ENCODE measurements at places on chromosomes 16 and 17.

DNA sequence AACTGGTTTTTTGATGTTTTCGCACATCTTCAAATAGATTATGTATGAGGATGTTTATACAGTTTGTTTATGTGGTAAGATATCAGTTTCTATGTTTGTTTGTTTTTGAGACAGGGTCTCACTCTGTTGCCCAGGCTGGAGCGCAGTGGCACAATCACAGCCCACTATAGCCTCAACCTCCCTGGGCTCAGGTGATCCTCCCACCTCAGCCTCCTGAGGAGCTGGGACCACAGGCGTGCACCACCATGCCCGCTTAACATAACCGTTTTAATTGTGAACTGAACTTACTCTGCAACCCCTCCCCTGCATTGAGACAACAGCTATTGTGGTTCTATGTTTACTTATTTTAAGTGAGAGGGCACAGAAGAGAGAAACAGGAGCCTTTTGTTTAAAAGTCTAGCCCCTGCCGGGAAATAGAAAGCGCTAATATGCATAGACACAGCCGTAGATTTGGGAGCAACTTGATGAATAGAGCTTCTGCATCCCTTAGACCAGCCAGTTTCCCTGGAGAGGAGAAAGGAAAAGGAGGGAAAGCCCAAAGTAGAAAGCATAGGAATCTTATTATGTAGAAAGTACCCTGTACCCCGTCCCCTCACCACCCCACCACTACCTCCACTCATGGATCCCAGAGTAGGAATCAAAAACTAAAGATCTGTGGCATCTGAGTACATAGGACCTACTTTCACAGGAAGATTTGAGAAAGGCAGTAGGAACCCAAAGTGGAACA is 19.6 kb upstream of the APPBP2 start:
- DNase-seq, result no peak

GRCh38 chr16:61214780-61215179 is 821.5 kb downstream of the CDH8 start:
- no peak for DNase-seq

DNA sequence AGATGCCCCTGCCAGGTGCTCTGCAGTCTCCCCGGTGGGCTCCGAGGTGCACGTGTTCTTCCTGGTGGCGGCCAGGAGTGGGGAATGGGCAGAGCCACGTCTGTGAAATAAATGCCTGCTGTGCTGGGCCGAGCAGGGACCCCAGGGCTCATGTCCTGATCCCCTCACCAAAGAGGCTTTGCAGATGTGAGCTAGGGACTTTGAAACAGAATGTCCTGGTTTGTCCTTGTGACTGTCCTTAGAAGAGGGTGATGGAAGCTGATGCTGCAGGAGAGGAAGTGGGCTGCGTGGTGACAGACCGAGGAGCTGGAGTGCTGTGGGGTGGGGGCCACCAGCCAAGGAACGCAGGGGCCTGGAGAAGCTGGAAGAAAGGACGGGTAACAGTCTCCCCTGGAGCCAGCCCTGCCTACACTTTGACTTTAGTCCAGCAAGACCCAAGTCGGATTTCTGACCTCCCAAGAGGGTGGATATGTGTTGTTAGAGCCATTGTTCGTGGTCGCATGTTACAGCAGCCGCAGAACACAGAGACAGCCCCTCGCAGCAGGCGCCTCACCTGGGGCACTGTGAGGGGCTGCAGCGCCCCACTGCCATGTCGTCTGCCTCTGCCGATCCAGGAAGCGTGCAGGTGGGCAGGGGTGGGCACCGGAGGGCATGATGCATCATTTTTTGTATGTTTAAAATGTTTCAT is 217.9 kb upstream of the CIBAR2 start:
- no peak for DNase-seq

DNA sequence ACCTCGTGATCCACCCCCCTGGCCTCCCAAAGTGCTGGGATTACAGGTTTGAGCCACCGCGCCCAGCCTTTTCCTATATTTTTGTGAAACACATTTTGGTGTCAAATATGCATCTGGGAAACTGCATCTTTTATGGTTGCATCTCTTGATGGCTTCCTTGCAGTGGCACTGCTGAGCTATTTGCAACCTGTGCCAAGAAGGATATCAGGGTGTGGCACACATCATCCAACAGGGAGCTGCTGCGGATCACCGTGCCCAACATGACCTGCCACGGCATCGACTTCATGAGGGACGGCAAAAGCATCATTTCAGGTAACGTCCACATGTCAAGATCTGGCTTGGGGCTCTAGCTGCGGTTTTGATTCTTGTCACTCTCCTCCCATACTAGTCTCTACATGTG is 16.8 kb upstream of the USP43 start:
- DNase-seq, result no peak

- no peak for DNase-seq
These were observed 68.8 kb upstream of the HSBP1 start for GRCh38 chr16:83738923-83739503.

- peak; percentile 67 for DNase-seq
These were observed 1.2 kb upstream of the FOXF1 start for GRCh38 chr16:86508947-86509758.

DNA sequence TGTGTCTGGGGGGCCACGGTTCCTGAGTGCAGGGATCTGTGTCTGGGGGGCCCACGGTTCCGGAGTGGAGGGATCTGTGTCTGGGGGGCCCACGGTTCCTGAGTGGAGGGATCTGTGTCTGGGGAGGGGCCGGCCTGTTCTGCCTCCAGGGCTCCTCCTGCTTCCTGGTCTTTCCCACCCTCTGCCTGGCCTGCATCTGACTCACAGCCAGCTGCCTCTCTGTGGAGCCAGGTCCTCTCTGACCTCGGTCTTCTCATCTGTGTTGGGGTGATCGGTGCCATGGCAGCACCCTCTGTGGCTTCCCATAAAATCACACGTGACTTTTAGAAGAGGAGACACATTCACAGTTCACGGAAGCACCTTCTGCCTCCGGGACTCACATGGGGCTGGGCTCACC is 50.3 kb downstream of the ZFPM1 start:
- peak; percentile 14 for DNase-seq

- no peak for DNase-seq
These were observed 77.6 kb upstream of the GSE1 start for GRCh38 chr16:85535352-85536072.

DNA sequence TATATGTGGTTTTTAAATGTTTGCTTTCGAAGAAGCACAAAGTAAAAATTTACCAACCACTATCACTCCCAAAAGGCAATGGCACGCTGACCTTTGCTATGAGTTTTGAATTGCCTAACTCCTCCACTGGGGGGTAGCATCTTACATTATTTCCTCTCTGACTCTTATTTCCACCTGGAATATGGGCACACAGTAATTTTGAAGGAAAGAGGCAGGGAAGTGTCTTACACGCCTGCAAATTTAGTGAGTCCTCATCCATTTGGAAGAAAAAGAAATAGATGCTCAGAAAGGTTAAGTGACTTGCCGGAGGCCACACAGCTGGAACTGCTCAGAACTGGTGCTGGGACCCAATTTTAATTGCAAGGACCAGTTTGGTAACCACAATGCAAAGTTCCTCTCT is 29.9 kb upstream of the IRX6 start:
- DNase-seq, result no peak

GRCh38 chr17:64564098-64564497 is 57.3 kb downstream of the CEP95 start:
- no peak for DNase-seq

DNA sequence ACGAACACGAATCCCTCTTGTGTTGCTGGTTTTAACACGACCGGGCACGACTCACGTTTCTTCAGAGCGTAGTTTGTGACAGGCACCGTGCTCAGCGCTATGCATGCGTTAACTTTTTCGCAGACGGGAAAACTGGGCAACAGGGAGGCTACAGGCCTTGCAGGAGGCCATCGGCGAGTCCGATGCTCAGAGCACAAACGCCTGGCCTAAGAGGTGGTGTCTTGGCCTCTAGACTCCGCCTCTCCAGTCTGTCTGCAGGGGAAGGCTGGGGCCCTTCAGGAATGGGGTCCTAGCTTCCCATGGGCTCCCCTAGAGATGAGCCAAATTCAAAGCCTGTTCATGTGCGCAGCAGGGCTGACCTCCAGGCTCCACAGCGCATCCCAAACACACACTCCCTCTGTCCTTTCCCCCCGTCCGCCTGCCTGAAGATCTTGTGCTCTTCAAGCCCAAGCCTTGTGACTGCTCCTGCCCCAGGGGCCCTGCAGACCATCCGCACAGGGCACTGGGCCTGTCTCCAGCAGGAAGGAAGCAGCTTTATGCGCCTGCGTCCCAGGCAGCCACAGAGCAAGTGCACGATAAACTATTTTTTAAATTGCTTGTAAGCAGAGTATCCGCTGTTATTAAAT is 3.1 kb downstream of the CLCN7 start:
- no peak for DNase-seq

GRCh38 chr16:85309656-85310587 is 197.7 kb upstream of the CIBAR2 start:
- peak; percentile 84 for DNase-seq

GRCh38 chr16:55711959-55712876 is 56.4 kb downstream of the SLC6A2 start:
- peak; percentile 84 for DNase-seq

GRCh38 chr16:29650771-29651170 is 12.3 kb upstream of the SPN start:
- no peak for DNase-seq

DNA sequence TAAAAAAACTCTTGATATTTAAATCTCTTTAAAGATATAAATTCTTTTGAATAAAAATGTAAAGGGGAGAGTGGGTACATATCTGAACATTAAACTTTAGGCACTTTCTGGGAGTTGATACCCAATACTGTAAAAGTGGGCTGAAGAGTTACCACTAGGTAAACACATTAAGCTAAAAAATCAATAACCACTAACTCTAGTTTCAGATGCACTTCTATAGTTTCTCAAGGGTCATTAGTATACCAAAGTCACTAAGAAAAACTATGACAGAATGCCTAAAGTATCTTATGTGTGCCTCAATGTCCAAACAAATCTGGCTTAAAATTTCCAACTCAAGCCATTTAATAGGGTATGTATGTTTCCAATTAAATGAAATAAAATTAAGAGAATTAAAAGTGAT is 13.1 kb upstream of the CFDP1 start:
- no peak for DNase-seq

- DNase-seq, result no peak
These were observed 67.5 kb downstream of the GPRC5B start for GRCh38 chr16:19817122-19817521.

- no peak for DNase-seq
These were observed 18.5 kb upstream of the SPNS2 start for GRCh38 chr17:4479982-4480751.

DNA sequence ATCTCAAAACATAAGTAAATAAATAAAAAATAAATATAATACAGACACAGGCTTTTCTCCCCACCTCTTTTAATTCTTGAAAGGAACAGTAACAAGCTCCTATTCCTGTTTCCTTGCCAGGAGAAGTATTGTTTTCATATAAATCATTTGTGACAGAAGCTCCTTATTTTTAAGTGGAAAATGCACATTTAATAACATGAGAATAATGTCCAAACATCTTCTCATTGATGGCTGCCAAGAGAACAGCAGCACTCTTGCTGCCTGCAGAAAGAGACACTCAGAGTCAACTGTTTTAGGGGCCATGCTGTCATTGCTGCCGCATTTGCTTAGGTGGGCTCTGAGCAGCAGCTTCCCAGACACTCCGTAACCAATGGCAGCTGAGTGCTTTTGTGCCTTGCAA is 580.1 kb downstream of the WWOX start:
- no peak for DNase-seq

DNA sequence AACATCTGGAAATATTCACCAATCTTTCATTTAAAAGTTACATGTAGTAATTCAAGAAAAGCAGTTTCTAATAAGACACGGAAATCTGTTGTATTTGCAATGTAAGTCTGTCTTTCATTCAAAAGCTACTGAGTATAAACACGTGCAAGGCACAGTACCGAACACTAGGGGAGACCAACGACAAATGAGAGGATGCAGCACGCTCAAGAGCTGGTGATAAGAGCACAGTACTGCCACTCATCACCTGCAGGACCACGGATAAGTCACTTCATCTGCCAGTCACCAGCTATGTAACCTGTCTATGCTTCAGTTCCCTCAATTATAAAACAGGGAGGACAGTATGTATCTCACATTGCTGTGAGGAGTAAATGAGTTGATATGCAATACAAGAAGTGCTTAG is 67.1 kb downstream of the CLEC18A start:
- no peak for DNase-seq

DNA sequence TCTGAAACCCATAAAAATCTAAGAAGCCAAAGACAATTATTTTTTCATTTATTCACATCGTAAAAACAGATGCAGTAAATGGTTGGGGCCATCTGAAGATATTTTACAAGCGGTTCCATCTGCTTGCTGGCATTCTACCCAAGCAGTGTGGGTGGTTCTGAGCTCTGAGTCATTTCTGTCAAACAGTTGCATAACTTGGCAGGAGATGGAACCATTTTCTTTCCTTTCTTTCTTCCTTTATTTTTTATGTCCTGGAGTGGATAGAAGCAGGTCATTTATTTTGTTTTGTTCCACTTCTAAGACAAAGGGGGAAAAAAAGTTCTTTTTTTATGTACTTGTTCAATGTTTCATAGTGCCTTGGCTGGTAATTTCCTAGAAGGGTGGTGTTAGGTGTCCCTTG is 1151.9 kb upstream of the GOT2 start:
- peak; percentile 13 for DNase-seq

GRCh38 chr17:28390141-28390540 is 15.9 kb downstream of the SLC46A1 start:
- DNase-seq, result no peak

DNA sequence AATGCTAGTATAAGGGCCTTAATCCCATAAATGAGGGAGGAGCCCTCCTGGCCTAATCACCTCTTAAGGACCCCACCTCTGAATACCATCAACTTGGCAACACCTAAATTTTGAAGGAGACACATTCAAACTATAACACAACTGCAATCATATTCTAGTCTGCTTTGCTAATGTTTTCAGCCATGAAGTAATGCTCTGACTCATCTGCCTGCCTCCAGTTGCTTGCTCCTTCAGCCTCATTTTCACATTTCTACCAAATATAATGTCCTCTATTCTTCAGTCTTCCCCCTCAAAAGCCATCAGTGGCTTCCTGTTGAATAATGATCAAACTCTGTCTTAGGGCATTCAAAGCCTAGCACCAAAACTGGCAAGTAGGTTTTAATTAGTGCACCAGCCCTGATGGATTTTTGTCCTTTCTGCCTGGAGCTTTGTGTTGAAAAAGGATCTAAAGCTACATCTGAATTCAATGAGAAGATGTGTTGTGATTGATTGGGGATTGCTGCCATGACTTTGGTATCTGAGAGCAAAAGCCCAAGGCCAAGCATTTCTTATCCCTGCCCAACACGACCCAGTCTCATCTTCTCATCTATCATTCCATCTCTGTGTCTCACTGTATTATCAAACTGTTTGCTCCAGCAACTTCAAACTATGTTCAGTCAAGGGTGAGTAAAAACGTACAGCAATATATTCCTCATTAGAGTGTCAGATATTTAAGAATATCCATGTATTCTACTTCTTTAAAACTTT is 140.8 kb upstream of the ELAC2 start:
- no peak for DNase-seq
